Occipital lobe (tissue), 3 donors: ENCODE measurements at places on chromosomes 5 and 9. TPM values are rescaled to one million over a fixed set of nuclear protein-coding genes. Genes with fewer than 3 reads are reported as not detected.

Gene ADGRD2
- total RNA-seq, result not detected

Gene PAX5
- total RNA-seq, result not detected

Gene CENPK
- total RNA-seq, result 8.1 TPM

Gene FST
- total RNA-seq, result 3.0 TPM

Gene ISL1
- total RNA-seq, result not detected

Gene RACK1
- total RNA-seq, result 2,761 TPM

Gene SIL1
- 11.7 TPM for total RNA-seq

Gene PRKACG
- total RNA-seq, result not detected

Gene SEC61B
- total RNA-seq, result 32.3 TPM

Gene NEK6
- total RNA-seq, result 26.2 TPM

Gene NSG2
- 565 TPM for total RNA-seq

Gene SMAD5
- total RNA-seq, result 40.4 TPM

Gene DEPDC1B
- total RNA-seq, result 10.3 TPM

Gene FOXD4L5
- total RNA-seq, result 0.47 TPM

Gene PCDHA4
- 18.6 TPM for total RNA-seq

Gene SHC3
- total RNA-seq, result 51.5 TPM

Gene IL7R
- under 0.01 TPM for total RNA-seq

Gene FOXD4
- total RNA-seq, result 0.47 TPM

Gene CYLC2
- not detected for total RNA-seq

Gene ADAMTS2
- 0.78 TPM for total RNA-seq

Gene SPATA31E1
- not detected for total RNA-seq

Gene SAXO1
- total RNA-seq, result not detected

Gene PITX1
- total RNA-seq, result not detected

Gene SHB
- total RNA-seq, result 14.2 TPM

Gene ZNF618
- total RNA-seq, result 5.8 TPM

Gene PLK2
- 448 TPM for total RNA-seq

Gene ST8SIA4
- total RNA-seq, result 47.6 TPM

Gene FBN2
- 8.6 TPM for total RNA-seq

Gene GZMA
- not detected for total RNA-seq

Gene SH3GL2
- 52.3 TPM for total RNA-seq

Gene SUSD3
- total RNA-seq, result 1.6 TPM

Gene TEX48
- total RNA-seq, result not detected

Gene REEP2
- total RNA-seq, result 71.0 TPM

Gene CTSV
- 0.94 TPM for total RNA-seq

Gene DDX31
- total RNA-seq, result 7.3 TPM

Gene C9orf43
- 0.62 TPM for total RNA-seq

Gene TRIM36
- 98.4 TPM for total RNA-seq

Gene GPRIN1
- 107 TPM for total RNA-seq

Gene CDO1
- 73.2 TPM for total RNA-seq

Gene ZNF658
- total RNA-seq, result 21.5 TPM

Gene INSL6
- not detected for total RNA-seq

Gene PCDHGB4
- total RNA-seq, result 12.9 TPM

Gene ATOSB
- 11.4 TPM for total RNA-seq

Gene LHX3
- not detected for total RNA-seq

Gene IL33
- total RNA-seq, result 20.7 TPM

Gene PCDHB2
- total RNA-seq, result 14.2 TPM

Gene CDC25C
- total RNA-seq, result 2.3 TPM

Gene CCL27
- 0.31 TPM for total RNA-seq

Gene CDH9
- total RNA-seq, result 34.2 TPM

Gene SLC34A3
- total RNA-seq, result 0.16 TPM
